Stimulated activated CD4-positive, alpha-beta T cell treated with anti-CD3 and anti-CD28 coated beads, TNF-alpha, amount 100 ng/mL, for 24 hours (primary cell): ENCODE measurements at places on chromosomes 6 and 20.

- no peak for DNase-seq
These were observed 467.1 kb downstream of the HDGFL1 start for GRCh38 chr6:23036406-23036983.

DNA sequence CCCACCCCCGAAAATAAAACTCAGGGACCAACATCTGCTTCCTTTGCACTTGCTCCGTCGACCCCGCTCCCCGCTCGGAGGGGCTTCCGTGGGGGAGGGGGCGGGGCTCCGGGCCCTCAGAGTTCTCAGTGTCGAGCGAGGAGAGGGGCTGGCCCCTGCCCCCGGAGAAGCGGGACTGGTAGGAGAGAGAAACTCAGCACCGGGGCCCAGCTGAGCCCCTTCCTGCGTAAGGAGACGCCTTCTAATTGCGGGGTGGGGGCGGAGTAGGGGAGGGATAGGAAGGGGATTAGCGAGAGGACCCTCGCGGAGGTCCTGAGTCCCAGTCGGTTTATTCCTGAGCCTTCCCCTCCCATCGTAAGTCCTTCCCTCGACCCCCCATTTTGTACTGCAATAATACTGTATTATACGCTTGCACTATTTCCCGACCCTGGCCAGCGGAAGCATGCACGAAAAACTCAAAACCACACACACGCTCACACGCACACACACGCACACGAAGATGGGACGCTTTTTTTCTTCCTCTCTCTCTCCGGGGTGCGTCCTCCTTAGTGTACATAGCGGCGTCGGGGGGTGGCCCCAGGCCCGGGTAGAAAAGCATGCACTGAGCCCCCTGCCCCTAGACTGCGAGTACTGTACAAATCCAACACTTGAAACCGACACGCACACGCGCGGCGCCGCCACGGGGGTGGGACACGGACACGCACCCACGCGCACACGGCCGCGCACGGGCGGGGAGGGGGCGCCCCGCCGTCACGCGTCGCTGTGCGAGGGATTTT lies 22.1 kb upstream of the SLC22A7 start:
- DNase-seq = peak; percentile 22

DNA sequence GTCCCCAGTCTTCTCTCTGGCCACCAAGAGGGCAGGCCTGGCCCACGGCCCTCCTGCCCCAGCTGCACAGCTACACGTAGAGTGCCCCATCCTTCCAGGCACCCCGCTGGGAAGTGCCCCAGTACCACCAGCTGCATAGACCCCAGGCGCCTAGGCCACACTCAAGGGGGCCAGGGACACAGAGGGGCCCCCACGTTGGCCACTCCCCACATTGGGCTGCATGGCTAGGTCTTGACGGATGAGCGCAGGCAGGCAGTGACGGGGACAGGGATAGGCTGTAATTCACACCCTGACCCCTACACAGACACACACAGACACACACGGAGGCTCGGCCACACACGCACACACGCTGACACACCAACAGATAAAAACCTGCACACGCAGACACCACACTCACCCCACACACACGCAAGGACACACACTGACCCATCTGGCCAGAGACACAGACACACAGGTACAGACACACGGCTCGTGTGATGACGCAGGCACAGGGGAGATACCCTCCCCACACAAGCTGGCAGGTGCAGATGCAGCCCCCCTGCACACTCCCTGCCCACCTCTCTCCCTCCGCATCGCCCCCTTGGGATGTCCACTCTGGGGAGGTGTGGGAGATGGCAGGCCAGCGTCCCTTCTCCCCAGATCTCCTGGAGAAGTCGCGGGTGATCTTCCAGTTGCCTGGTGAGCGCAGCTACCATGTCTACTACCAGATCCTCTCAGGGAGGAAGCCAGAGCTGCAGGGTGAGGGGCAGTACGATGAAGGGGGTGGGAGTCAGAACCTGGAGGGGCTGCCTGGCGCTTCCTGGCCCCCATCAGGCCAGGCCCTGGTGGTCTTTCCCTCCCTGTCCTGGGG lies 30.0 kb downstream of the MYH7B start:
- DNase-seq = no peak

- no peak for DNase-seq
These were observed 1424.8 kb upstream of the EYS start for GRCh38 chr6:67131827-67132226.
